ENCODE measurements at places on chromosomes 6 and 20.

DNA sequence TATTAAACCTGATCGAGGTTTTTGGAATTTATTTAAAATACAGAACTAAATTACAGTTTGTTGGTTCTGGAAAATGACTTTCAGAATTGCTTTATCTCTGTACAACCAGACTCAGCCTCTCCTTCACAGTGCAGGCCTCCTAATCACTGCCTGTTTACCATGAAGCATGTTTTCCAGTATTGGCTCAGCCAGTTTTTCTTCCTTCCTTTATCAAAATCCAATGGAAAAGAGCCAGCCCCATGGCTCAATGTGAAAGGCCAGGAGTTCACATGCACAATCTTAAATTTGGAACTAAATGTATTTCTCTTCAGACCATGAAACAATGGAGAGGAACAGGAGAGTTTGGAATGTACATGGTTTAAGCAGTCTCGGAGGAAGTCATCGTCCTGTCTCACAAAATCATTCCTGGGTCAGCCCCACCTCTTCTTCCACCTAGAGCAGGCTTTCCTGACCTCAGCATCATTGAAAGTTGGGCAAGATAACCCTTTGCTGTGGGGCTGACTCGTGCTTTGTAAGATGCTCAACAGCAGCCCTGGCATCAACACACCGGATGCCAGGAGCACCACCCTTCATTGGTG is 680.9 kb upstream of the AGPAT4 start:
- no peak for DNase-seq

- peak; percentile 21 for DNase-seq
These were observed 559 bp downstream of the LAMA5 start for GRCh38 chr20:62366370-62367135.

- DNase-seq: peak; percentile 96
These were observed at the start of gene KCNG1 for GRCh38 chr20:51022803-51023616. TSS of gene KCNG1 (minus strand) at chr20:51023107. CDS start at chr20:51010338, 12,769 bp downstream.

DNA sequence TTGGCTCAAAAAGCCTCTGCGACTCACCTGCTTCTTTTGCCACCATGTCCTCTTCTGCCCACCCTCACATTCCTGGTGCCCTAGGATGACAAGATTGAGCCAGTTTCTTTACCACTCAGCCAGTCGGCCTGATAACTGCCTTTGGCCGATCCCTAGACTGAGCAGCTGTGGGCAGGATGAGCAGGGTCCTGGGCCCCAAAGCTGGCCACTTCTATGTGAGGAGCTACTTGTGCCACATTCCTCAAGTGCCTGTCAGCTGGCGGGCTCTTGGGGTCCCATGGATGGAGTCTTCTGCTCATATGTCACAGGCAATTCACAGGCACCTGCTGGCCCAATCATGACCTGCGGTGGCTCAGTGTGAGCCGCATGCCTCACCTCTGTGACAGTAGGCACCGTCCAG is 16.5 kb downstream of the DYNLRB1 start:
- no peak for DNase-seq

- no peak for DNase-seq
These were observed 161.9 kb downstream of the GMPR start for GRCh38 chr6:16400248-16400760.

DNA sequence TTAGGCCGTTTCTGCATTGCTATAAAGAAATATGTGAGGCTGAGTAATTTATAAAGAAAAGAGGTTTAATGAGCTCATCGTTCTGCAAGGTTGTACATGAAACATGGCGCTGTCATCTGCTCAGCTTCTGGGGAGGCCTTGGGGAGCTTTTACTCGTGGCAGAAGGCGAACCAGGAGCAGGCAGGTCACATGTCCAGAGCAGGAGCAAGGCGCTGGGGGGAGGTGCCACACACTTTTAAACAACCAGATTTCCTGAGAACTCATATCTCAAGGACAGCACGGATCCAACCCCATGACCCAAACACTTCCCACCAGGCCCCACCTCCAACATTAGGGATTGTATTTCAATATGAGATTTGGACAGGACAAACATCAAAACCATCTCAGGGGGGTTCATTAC is 6.4 kb upstream of the SLC13A3 start:
- DNase-seq: no peak

- DNase-seq: no peak
These were observed 87.6 kb downstream of the BTBD9 start for GRCh38 chr6:38552121-38552520.

- DNase-seq: no peak
These were observed 140.4 kb upstream of the SUPT3H start for GRCh38 chr6:45518013-45518720.

Measured in adipocyte (in vitro differentiated cells).